ENCODE measurements at places on chromosomes 1 and 21.

- DNase-seq: peak; percentile 72
These were observed 449.1 kb downstream of the PTPRU start for GRCh38 chr1:29685387-29685786.

GRCh38 chr1:160755911-160756848 lies 17.1 kb downstream of the SLAMF7 start:
- DNase-seq: no peak

GRCh38 chr1:42674214-42674613 lies 8.0 kb upstream of the YBX1 start:
- no peak for DNase-seq

GRCh38 chr1:92126088-92126487 lies 45.9 kb downstream of the BTBD8 start:
- no peak for DNase-seq

- DNase-seq: peak; percentile 85
These were observed 47.6 kb upstream of the LRP8 start for GRCh38 chr1:53375440-53375839.

DNA sequence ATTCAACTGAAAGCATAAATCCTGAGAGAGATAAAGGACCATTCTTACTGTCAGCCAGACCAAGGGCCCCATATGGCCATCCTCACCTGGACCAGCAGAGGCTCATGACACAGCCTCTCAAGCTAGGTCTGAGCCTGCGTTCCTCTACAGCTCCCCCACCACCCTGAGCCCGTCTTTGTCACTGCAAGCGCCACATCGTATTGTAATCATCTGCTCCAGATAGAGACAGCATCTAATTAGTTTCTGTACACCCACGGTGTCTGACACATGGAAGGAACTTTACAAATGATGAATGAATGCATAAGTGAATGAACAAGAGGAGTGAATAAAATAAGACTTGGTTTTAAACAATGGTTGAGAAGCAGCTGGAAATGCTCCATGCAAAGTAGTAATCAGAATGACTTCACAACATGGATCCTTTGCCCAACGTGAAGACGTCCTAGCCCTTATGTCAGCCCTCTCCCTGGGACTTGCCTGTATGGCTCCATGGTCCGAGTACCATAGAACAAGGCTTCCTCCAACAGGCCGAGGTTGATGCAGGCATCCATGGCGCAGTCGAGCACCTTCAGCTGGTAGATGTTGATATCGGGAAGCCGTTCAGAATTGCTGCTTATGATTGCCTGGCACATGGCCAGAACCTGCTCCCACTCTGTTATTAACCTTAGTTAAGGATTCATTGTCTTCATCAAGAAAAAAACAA lies 648.9 kb downstream of the SMYD3 start:
- DNase-seq: no peak

DNA sequence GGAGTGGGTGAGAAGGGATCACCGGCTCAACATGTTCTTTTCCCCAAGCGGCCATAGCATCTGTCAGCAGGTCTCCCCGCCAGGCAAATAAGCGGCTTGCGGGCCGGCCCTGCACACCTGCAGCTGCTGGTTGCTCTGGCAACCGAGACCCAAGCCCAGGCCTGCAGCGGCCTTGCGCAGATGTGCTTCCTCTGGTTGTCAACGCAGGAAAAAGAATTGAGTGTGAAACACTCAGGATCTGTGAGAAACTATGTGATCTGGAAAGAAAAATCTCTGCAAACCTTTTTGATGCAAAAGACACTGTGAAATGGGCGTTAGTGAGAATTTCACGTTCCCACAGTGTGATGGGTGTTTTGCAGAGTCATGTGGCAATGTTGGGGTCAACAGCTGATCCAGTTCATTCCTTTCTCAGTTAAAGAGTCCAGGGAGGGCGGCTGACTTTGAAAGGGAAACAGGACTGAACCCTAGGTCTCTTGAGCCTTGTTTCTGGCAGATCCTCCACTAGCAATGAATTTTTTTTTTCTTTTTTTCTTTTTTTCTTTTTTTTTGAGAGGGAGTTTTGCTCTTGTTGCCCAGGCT lies 28.4 kb downstream of the TOMM20 start:
- no peak for DNase-seq

GRCh38 chr1:209045331-209046057 lies 538.0 kb upstream of the CAMK1G start:
- DNase-seq: no peak

DNA sequence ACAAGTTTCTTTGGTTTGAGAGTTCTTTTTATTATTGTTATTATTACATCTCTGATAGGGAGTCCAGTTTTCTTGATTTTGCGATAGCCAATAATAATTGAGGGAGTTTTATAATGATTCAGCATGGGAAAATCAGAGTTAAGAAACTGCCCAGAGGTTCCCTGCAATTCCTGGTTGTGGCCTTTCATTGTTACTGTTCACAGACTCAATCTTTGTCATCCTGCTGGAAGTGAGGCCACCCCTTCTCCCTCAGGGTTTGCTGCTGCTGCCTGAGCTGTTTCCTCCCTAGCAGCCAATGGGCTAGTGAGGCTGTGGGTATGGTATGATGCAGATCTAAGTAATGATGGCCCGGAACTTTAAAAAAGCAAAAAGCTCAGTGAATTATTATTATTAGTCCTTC lies 50.2 kb upstream of the TACSTD2 start:
- DNase-seq: no peak

DNA sequence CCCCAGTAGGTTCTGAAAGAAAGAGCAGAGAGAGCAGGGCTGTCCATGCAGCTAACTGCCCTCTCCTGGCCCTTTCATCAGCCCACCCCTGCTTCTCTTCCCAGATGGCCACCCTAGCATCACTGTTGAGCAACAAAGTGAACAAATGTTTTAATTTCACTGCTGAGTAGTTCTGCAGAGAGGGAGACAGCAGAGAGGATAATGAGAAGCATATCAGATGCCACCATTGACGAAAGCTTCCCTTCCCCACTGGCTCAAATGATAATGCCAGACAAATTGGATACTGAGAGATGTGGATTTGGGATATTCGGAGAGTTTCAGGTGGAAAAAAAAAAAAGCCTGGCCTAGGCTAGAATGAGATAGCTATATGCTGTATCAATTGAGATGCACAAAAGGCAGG lies 46.8 kb downstream of the ZBTB40 start:
- no peak for DNase-seq

GRCh38 chr1:185813401-185813979 lies 79.3 kb downstream of the HMCN1 start:
- no peak for DNase-seq

DNA sequence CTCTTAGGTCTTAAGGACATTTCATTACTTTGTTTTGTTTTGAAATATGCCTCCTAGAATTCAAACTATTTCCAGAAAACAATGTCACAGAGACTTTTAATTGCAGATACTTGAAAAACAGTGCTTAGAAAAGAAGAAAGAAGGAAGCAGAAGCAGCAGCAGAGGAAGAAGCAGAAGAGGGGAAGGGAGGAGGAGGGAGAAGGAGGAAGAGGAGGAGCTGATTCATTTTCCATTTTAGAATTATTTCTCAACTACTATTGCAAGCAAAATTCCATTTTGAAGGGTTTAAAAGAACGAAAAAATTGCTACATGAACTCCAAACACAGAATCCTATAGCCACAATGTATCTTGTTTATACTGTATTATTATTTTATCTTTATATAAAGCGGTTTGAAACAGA lies 13.9 kb downstream of the RC3H1 start:
- no peak for DNase-seq

DNA sequence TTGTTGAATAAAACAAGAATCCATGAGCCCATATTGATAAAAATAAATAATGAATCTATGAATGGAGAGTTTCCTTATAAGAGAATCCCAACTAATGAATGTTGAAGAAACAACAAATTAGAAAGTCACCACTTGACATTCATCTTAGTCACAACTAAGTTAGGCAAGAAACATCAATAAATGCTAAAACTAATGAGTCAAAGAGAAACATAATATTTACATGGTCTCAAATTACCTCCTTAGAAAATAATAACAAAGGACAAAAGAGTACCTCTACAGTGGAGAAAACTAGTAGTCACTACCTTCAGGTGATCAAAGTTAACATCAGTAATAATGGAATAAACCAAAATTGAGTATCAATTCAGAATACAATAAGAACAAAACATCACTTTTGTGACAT lies 93.5 kb downstream of the AKT3 start:
- no peak for DNase-seq

DNA sequence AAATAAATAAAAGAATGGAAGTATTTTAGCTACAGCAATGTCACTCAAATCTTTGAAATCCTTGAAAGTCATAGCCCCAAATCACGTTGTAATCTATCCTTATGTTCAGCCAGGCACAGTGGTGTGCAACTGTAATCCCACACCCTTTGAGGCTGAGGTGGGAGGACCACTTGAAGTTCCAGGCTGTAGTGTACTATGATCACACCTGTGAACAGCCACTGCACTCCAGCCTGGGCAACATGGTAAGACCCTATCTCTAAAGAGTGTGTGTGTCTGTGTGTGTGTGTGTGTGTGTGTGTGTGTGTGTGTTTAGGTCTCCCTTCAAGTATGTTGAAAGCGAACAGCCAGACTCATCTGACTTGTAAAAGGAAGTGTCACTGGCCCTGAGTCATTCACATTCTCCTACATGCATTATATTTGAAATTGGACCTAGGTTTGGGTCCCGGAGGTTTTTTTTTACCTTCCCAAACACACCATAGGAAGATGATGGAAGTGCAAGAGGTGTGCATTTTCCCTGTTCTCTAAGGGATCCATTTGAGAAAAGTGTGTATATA lies 50.1 kb downstream of the ZNF281 start:
- DNase-seq: no peak

DNA sequence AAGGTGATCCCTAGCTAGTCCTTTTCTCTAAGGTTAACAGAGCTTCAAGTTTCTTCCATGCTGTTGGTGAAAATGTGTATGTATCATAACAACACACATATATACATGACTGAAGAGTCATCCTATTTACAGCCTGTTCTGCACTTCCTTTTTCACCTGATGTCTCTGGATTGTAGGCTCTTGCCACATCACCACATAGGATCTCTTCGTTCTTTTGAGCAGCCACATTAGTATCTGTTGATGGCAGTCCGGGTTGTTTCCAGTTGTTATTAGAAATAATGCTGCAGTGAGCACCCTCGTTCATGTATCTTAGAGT lies 19.7 kb downstream of the MRPL37 start:
- no peak for DNase-seq

DNA sequence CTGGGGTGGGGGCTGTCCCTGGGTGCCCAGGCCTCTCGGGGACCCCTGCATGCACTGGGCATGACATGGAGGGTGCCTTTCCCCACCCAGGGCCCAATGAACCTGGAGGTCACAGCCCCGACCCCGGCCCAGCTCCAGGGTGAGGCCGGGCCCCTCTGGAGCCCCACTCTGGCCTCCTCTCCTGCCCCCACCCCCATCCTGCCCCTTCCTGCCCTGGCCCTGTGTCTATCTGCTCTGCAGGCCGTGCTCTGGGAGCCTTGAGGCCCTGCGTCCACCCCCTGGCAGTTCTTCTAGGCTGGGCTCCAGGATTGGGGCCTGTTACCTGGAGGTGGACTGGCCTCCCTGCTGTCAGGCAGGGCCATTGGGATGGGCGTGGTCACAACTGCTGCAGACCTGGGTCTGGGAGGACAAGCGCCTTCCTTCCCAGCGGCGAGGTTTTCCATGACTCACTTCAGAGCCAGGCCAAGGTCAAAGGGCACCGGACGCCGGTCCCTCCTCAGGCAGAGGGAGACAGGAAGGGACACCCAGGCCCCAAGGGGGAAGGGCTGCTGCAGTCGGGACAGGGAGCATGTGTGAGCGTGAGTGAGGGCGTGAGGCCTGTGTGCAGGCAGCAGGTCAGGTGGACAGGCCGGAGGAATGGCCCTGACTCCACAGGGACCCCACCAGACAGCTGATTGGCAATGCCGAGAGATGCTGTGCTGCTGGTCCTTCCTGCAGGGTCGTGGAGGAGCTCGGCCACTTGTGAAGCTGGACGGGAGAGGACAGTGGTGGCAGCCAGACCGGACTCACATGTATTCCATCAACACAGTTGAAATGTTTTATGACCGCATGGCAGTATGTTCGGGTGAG lies 31.1 kb upstream of the POFUT2 start:
- peak; percentile 95 for DNase-seq

- no peak for DNase-seq
These were observed 16.3 kb upstream of the VAV3 start for GRCh38 chr1:107981277-107981676.

DNA sequence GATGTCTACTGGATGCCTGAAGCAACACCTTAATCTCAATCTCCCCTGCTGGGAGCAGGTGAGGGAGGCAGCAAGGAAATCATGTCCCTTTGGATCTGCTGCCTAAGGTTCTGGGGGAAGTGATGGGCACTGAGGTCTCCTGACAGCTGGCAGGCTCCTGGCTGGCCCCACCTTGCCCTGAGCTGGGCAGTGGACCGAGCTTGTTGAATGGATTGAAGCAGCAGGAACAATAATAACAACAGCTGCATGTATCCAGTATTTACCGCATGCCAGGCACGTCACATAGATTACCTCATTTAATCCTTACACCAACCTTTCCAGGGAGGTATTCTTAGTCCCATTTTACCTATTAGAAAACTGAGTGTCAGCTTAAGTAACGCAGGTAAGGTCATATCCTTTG lies 133.9 kb downstream of the PLXNA2 start:
- no peak for DNase-seq

All from mesenteric fat pad (tissue), 1 donor.